GM12892 (cell line): ENCODE measurements at places on chromosomes 16 and 17.

GRCh38 chr17:17081304-17081940 is 39.2 kb downstream of the MPRIP start:
- no peak for DNase-seq

DNA sequence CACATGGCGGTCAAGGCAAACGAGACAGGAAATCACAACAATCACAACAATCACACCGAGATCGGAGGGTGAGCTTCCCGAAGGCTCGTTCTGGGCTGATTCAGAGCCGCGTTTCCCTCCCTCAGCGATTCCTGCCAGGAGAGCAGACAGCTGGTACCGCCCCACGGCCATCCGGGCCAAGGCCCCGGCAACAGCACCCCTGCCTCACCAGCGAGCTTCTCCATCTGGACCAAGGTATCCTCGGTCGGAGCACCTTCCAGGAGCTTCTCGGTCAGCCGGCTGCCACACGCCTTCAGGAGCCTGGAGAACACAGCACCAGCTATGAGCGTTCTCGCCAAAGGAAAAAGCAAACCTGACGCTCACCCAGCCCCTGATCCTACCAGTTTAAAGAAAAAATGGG is 15.2 kb upstream of the PLD6 start:
- no peak for DNase-seq

- no peak for DNase-seq
Observed at GRCh38 chr16:6573577-6573976, 759.1 kb upstream of the RBFOX1 start.

- no peak for DNase-seq
Observed at GRCh38 chr16:85564277-85565051, 48.7 kb upstream of the GSE1 start.

DNA sequence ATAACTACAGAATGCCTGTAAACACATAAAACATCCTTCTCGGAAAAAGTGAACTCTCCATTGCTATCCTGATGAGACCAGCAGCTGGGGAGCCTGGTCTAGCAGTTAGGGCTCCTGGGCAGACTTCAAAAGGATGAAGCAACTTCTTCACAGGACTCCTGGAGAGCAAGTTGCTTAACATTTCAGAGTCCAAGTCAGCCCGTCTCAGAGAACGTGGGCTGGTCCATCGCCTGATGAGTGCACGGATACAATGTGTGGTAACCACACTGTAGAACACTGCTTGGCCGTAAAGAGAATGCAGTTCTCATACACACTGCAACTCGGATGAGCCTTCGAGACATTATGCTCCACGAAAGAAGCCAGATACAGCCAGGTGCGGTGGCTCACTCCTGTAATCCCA is 52.7 kb downstream of the TMEM235 start:
- DNase-seq: no peak

- DNase-seq: no peak
Observed at GRCh38 chr16:49851468-49851787, 4.5 kb downstream of the ZNF423 start.

DNA sequence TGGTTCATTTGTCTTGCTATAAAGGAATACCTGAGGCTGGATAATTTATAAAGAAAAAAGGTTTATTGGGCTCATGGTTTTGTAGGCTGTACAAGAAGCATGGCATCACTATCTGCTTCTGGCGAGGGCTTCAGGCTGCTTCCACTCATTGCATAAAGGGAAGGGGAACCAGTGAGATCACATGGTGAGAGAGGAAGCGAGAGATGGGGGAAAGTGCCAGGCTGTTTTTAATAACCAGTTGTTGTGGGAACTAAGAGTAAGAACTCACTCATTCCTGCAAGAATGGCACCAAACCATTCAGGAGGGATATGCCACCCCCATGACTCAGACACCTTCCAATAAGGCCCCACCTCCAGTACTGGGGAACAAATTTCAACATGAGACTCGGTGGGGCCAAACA is 24.3 kb downstream of the SPECC1 start:
- no peak for DNase-seq
